ENCODE measurements at places on chromosomes 13 and 19. TPM values are rescaled to one million over a fixed set of nuclear protein-coding genes. Genes with fewer than 3 reads are reported as not detected.

- no peak for DNase-seq
These were observed 22.6 kb downstream of the KLF5 start for GRCh38 chr13:73081256-73081915.

GRCh38 chr13:23372264-23372906 lies 61.1 kb downstream of the SACS start:
- DNase-seq = no peak

GRCh38 chr13:80173224-80173623 lies 167.7 kb downstream of the SPRY2 start:
- DNase-seq = no peak

DNA sequence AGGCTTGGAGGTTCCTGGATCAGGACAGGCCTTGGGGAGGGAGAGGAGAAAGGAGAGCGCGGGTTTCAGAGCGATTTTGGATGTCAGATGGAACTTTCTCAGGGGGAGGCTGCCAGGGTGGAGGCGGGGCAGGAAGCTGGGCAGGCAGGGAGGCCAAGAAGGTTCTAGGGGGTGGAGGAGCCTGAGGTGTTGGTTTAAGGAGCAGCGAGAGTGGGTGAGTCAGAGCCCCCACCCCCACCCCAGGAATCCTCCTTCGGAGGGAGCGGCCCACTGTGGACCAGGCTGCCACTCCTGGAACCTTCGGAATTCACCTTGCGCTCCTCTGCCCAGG lies 15.9 kb upstream of the NOP53 start:
- DNase-seq = peak; percentile 41

DNA sequence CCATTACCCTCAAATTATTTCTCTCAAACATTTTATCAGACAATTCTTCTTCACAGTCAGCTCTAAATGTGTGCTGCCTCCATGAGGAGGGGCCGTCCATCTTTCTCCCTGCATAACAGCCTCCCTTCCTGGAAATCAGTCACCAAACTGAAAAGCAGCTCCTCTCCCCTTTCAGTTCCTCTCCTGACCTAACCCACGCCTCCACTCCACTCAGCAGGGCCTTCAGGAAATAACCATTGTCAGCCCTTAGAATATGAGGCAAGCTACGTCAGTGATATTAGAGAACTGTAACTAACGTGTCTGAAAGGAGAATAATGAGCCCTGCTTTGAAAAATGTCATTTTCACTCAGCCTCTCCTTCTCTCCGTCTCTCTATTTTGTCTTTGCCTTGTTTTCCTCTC lies 116.2 kb downstream of the OLFM4 start:
- DNase-seq = no peak

DNA sequence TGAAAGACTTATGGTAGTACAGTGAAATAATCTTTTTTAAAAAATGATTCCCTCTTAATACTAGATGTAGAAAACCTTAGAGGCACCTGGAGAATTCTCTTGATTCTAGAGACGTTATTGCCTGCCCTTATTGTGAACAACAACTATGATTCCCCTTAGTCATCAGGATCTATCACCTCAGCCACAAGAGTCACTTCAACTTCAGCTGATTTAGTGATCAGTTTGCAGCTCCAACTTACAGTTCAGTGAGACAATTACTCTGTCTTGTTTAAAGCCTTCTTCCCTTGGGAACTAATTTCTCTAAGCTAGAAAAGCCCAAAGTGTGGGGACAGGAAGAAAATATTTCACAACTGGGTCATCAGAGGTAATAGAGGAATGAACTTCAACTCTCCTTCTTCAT lies 254.3 kb upstream of the SLITRK1 start:
- DNase-seq = no peak

VASP gene
- 189 TPM for total RNA-seq

All from pulmonary artery endothelial cell (primary cell).